Natural killer cell (primary cell): ENCODE measurements at places on chromosomes 5 and 9.
A peak's percentile ranks its signal among the peaks of the same experiment; 100 is the strongest.

DNA sequence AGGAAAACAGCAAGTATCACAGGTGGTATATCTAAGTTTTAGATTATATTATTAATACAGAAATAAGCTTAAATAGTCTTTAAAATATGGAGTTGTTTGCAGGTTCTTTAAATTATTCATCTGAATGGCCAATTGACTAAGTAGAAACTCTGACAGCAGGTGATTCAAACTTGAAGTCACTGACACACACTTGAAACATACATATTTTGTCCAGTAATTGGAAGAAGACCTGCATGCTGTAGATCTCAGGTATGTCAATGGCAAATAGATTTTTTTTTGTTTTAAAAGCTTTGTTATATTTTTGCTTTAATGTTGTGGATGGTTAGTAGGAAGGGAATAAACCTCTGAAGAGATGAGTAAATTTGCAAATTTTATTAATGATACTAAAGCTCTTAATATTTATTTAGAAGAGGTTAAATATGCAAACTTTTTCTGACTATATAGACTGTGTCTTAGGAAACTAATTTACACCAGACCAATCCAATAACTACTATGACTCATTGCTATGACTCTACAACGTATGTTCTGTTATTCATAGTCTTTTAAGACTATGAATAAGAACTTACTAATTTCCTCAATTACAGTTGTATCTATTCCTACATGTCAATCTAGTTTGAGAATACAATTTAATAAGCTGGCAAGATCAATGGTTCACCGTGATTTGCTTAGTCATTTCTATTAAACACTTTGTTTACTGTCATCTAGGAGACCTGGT lies 53.9 kb upstream of the RORB start:
- DNase-seq: no peak

DNA sequence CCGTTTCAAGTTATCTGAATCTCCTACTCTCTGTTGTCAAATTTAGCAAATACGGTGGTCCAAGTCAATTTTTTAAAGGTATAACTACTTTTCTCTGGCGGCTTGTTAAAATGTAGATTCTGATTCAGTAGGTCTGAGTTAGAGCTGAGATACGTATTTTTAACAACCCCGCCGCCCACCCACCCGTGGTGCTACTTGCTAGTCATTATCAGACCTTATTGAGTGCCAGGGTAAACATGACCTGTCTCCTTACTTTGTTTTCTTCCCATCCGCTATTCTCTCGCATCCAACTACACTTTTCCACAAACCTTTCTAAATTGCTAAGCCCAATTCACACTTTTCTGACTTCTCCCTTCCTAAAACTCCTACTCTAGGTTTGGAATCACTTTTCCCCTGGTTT lies 694 bp upstream of the PLAA start:
- peak; percentile 21 for DNase-seq

GRCh38 chr5:173341961-173342430 lies 13.8 kb upstream of the STC2 start:
- no peak for DNase-seq

- no peak for DNase-seq
Measured at GRCh38 chr9:72292874-72293607, 72.0 kb downstream of the ZFAND5 start.

DNA sequence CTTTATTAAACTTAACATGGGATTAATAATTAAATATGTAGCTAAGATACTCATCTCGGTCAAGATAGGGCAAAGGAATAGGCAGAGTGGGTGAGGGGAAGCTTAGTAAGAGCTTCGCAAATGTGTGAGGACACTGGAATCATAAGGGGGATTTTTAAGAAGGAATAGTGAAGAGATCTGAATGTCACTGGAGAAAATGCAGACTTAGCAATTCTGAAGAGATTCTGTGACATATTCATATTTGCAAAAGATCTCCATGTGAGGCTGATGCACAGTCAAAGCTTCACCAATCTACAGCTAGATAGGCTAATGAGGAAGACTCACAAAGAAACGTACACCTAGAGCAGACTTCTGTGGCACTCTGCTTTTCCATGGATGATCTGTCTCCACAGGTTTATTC lies 1202.8 kb upstream of the CDH6 start:
- no peak for DNase-seq

DNA sequence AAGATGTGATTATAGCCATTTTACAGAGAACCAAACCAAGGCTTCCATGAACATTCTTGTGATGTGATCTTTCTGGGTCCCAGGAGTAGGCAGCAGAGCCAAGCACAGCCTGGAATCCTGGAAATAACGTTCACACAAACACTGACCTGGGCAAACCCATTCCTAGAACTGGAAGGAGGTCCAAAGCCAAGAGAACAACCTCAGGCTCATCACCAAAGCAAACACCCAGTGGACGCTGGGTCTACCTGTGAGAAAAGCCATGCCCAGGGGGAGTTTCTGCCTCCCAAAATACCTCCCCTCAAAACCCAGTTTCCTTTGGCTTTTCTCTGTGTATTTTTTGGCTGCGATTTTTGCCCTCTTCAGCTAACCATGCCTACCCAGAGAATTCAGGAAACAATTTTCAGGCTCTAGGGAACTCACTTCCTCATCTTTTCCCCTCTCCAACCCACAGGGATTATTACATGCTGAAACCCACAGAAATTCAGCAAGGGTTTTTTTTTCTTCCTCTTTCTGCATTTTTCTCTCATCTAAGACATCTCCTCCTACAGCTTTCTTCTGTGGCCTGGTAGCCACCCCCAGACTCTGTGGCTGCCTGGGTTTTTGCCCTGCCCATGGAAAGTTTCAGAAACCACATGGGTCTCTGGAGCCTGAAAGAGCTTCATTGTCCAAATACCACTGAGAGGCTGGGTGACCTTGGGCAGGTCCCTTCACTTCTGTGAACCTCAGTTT lies 75.0 kb downstream of the TNC start:
- DNase-seq: no peak

DNA sequence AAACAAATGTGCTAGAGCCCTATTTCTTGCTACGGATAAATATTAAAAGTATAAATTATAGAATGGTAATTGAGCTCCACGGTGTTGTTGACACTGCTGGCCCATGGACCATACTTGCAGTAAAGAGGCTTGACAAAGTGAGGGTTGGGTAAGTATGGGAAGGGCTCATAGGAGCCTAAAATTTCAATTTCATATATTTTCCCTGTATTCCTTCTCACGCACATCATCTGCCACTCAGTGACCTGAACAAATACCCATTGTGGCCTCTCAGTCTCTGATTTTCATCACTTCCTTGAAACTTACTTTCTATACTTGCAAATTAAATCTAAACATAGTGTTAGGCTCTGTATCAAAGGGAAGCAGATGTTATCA lies 116.5 kb downstream of the PIK3R1 start:
- no peak for DNase-seq

DNA sequence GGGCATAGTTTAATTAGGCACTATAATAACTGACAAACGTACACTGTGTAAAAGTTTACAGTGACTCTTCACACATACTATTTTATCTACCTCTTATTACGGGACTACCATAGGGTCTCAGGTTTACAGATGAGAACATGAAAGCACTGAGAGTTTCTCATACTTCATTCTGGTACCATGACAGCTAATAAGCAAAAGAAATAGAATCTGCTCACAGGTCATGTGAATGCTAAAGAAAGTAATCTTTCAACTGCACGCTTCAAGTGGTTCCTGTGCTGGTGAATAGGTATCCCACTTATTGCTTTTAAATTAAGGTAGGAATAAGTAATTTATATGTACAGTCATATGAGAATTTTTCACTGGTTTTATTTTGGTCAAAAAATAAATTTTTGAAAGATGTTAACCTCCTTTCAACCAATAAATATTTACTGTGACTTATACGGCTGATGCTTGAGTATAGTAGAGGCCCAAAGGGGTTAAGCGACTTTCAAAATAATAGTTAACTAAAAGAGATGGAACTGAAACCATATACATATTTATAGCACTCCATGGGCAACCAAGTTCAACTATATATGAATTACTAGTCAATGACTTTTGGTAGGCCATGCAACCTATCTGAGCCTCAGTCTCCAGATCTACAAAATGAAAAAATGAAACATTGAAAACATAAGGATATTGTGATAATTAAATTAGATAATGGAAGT lies 8.1 kb downstream of the CDKN2A start:
- DNase-seq: no peak

DNA sequence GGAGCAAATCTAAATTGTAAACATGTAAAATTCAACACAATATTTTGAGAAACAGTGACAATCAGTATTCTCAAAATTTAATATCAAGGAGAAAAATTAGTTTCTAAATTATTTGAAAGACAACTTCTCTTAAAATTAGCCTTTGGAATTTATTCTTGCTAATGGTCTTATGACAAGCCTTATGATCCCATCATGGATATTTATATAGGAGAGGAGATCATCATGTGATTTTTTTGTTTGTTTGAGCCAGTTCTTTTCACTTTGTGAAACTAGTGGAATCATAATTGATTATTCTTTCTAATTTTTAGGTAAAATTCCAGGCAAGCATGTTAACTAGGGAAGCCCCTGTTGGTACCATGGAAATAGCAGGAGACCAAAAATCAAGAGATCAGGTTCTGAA lies 24.7 kb downstream of the DMXL1 start:
- DNase-seq: no peak

DNA sequence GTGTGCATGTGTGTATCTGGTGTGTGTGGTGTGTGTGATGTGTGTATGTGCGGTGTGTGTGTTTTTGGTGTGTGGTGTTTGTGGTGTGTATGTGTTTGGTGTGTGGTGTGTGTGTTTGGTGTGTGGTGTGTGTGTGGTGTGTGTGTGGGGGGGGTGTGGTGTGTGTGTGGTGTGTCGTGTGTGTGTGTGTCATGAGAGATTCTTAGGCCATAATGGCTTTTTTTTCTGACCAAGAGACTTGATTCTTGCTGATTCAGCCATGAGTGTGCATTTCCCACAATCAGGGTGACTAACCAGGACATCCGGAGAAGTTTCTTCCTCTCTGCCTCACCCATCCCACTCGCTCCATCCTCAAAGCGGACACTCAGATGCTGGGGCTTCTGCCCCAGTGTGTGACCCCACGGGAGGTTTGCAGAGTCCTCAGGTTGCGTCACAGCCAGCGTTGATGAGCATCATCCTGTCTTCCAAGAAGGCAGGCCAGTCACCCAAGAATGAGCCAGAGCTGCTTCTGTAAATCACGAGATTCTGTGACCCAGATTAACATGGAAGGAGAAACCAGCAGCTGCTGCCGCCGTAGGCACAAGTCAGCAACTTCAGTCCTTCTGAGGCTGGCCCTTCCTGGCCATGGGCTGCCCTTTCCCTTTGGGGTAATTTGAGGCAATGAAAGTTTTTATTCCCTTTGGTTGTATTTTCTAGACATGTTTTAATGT lies 12.5 kb upstream of the CTSL start:
- no peak for DNase-seq

GRCh38 chr9:123964761-123965160 lies 34.8 kb upstream of the DENND1A start:
- no peak for DNase-seq

DNA sequence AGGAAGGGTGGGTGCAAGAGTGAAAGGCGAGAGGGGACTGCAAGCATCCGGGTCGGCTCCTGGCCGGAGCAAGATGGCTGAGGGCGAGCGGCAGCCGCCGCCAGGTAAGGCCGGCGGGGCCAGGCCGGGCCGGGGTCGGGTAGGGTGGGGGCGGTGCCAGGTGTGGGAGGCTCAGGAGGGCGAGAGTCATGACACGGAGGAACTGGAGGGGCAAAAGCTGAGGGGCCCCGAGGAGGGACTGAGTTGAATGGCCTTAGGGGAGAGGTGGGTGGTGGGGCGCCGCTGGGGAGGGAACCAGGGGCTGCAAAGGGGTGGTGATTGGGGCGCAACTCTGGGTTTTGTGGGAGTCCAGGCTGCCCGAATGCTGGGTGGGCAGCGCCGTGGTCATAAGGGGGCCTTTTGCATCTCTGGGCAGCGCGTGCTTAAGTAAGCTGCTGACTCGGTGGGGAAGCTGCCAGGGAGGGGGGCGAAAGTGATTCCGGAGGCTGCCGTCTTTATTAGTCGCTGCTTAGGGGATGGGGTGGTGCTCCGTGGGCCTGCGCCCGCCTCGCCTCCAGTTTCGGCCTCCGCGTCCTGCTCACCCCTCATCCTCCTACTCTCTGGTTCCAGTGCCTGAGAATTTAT lies 425 bp downstream of the PTPA start:
- DNase-seq: peak; percentile 47

- DNase-seq: no peak
Measured at GRCh38 chr9:101477736-101478135, 42.2 kb upstream of the ALDOB start.

- DNase-seq: peak; percentile 85
Measured at GRCh38 chr9:95724253-95724991, 151.1 kb upstream of the ERCC6L2 start.

- DNase-seq: no peak
Measured at GRCh38 chr5:75639535-75640311, 28.5 kb downstream of the ANKDD1B start.

GRCh38 chr9:36903541-36904435 lies 130.3 kb downstream of the PAX5 start:
- no peak for DNase-seq

GRCh38 chr5:168088410-168089173 lies 202.9 kb upstream of the WWC1 start:
- no peak for DNase-seq

DNA sequence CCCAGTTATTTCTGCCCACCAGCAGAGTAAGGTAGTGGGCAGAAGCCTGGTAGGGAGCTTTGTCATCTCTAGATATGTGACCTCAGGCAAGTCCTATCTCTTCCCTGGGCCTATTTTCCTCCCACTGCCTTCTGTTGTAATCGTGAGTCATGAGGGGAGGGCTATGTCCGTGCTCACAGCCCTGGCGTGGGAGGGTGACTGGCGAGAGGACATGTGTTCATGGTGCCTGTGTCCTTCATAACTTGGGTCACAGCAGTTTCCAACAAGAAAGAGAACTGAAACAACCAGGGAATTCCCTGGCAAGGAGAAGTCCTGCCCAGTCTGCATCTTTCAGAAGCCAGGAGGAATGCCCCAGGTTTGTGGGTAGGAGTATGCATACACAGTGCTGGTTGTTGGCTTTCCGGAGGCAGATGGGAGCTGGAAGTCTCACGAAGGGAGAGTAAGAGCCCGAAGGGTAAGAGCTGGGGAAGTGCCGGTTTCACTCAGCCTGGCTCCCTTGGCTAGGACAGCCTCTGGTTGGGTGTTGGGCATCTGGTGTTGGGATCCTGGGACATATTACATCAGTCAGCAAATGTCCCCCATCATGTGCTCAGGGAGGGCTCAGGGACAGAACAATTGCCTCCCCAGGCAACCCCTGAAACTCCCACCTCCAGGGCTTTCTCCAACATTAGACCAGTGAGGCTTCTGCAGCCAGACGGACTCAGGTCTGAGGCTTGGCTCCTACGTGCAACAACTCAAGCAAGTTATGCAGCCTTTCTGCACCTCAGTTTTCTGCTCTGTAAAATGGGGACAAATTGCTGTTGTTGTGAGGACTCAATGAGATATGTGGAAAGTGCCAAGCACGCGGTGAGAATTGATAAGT lies 4.3 kb upstream of the TIFAB start:
- peak; percentile 25 for DNase-seq

DNA sequence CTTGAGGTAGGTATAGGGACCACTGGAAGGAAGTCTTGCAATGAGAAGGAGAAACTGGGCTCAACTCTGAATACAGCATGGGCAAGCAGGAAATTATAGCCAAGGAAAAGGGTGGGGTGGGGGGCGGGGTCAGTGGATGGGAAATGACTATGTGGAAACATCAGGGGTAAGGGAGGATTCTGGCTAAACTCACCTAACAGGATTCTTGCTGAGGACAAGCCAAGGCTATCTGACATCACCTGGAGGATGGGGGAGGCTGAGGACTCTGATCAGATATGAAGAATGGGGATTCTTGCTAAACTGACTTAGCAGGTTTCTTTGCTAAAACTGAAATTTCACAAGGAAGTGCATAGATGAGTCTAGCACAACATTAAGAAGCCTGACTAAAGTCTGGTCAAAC lies 40.8 kb downstream of the CTSL start:
- DNase-seq: no peak
